ENCODE measurements at places on chromosomes 6 and 20.

- DNase-seq: no peak
Measured at GRCh38 chr20:38112261-38112929, 52.7 kb downstream of the TGM2 start.

DNA sequence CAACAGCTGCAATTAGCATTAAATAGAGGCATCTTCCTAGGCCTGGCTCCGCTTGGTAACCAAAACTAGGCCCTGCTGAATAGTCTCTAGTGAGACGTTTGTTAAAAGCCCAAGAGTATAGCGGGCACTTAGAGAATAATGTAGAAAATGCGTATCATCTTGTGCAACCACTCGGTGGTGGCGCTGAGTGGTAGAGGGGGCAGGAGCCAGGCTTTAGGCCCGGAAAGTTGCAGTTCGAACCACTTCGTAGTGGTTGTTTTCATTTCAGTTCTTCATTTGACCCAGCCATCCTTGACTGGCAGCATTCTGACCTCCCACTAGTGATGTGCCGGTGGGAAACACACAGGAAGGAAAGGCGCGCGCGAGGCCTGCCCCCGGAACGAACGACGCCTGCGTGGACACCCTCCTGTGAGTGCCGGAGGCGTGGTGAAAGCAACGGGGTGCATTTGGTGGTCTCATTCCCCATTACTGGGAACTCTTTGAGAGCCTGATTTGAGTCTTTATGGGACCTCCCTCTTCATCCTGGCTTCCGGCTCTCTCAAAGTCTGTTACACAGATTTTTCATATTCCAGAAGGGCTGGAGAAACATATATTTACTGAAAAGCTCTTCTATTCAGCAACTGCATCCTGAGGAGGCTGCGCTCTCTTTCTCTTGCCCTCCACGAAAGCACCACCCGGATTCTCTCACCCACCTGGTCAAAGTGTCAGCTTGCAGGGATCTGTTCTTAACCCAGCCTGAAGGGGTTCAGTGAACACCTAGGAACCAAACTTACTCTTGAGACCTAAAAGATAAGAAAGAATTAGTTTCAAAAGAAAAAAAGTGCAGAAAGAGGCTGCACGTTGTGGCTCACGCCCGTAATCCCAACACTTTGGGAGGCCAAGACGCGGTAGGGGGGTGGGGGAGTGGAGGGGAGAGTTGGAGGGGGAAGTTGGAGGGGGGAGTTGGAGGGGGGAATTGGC lies 18.2 kb downstream of the GPX5 start:
- peak; percentile 61 for DNase-seq

DNA sequence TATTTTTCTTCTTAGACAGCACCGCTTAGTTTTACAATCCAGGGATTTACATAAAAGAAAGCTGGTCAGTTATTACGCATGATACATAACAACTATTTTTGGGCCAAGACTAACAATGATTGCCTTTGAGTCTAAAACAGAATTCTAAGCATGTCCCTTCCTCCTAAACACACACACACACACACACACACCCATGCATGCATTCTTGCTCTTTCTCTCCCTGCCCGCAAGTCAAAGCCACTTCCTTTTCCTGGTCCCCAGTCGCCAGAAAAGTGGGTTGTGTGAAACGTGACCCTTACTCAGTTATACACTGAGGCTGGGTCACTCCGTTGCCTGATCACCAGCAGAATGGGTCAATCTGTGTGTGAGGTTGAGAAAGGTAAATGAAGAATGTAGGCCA lies 31.4 kb downstream of the FYN start:
- DNase-seq: peak; percentile 89

GRCh38 chr6:19988555-19988954 lies 151.4 kb downstream of the ID4 start:
- peak; percentile 36 for DNase-seq

- no peak for DNase-seq
Measured at GRCh38 chr6:25804804-25805203, 27.0 kb downstream of the SLC17A1 start.

DNA sequence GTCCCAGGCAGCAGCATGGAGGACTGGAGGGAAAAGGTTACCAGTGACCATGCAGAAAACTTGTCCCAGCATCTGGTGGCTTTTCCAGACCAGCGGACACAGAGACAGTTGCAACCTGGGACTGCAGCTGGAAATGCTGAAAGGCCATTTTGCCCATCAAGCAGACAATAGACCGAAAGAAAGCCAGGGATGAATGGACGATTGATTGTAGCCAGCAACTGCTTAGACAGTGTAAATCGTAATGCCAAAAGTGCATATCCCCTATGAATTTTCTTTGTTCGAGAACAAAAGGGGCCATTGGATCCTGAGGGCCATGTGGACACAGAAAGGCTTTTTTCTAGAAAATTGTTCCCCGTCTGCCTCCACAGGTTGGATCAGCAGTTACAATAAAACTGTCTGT lies 115.7 kb downstream of the MBOAT1 start:
- DNase-seq: no peak

- peak; percentile 50 for DNase-seq
Measured at GRCh38 chr6:90610751-90611542, 24.1 kb upstream of the MAP3K7 start.
